ENCODE measurements at places on chromosomes 1 and 21.

- ATAC-seq, result no peak
Measured at GRCh38 chr1:21157054-21157453, 19.6 kb downstream of the EIF4G3 start.

- ATAC-seq, result no peak
Measured at GRCh38 chr1:67204298-67204980, 38.2 kb downstream of the IL23R start.

DNA sequence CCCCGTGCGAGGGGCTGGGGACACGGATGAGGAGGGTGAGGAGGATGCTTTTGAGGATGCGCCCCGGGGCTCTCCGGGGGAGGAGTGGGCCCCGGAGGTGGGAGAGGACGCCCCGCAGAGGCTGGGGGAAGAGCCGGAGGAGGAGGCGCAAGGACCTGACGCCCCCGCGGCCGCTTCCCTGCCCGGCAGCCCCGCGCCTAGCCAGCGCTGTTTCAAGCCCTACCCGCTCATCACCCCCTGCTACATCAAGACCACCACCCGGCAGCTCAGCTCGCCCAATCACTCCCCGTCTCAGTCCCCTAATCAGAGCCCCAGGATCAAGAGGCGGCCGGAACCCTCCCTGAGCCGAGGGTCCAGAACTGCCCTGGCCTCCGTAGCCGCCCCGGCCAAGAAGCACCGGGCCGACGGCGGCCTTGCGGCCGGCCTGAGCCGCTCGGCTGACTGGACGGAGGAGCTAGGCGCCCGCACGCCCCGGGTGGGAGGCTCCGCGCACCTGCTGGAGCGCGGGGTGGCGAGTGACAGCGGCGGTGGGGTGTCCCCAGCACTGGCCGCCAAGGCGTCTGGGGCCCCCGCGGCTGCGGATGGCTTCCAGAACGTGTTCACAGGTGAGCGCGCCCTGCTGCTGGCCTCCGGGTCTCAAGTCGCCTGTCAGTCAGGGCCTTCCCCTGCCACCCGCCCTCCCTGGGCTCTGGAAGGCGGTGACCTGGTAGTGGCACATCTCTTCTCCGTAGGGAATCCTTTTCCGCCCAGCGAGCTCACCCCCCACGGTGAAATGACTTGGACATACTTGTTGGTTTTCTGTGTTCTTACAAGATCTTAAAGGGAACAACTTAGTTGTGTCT lies 1.7 kb downstream of the FMN2 start:
- no peak for ATAC-seq

- ATAC-seq, result no peak
Measured at GRCh38 chr1:171172471-171172870, 12.6 kb upstream of the FMO2 start.

DNA sequence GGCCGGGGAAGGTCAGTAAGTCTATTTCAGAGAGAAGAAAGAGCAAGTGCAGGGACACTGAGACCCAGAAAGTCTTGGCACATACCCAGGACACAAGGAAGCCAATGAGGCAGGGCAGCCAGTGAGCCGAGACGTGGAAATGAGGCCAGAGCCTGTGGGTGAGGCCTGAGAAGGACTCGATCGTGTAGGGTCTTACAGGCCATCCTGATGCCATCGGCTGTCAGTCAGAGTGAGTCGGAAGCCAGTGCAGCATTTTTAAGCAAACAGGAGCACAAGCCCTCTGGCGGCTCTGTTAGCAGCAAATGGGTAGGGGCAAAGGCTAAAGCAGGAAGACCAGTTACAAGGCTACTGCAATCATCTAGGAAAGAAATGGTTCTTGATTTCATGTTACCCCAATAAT lies 6.1 kb upstream of the GJB3 start:
- ATAC-seq, result no peak

DNA sequence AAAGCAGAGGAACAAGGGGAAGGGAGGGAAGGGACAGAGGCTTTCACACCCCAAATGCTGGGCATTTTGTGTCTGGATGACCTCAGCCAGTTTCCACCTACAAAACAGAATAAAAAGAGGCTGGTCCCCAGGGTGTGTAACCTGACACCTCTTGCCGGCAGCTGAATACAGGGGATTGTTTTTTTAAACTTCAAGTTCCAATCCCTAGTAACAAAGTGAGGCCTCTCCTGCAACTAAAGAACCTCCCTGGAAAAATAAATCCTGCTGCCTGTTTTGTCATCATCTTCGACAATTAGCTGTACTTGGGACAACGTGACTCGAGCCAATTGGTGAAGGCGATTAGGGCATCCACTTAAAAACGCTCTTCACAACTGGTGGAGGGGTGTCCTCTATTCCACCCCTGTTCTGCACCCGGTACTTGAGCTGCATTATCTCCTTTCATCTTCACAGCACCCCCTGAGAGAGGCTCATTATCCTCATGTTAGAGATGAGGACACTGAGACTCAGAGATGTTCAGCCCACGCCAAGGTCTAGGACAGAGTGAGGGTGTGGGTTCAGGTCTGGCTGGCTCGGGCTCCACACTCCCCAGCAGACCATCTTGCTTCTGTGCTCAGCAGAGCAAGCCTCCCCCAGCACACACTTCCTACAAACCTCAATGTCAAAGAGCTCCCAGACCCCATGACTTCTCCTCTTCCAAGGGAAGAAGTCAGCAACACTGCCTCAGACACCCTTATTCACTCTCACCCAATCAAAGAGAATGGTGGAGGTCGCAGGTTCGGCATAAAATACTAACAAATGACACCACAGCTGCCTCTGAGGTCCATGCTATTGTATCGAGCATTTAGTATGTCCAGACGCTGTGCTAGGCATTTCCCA lies 15.2 kb downstream of the ITPKB start:
- ATAC-seq, result no peak

- no peak for ATAC-seq
Measured at GRCh38 chr1:63966016-63966415, 192.2 kb downstream of the ROR1 start.

GRCh38 chr1:214923278-214923915 lies 159.1 kb upstream of the KCNK2 start:
- ATAC-seq, result no peak

GRCh38 chr1:244030481-244031040 lies 20.5 kb upstream of the ZBTB18 start:
- ATAC-seq, result no peak

GRCh38 chr1:180933141-180933540 lies 20.4 kb downstream of the KIAA1614 start:
- ATAC-seq, result no peak

- no peak for ATAC-seq
Measured at GRCh38 chr1:69090752-69091151, 477.0 kb upstream of the LRRC7 start.

DNA sequence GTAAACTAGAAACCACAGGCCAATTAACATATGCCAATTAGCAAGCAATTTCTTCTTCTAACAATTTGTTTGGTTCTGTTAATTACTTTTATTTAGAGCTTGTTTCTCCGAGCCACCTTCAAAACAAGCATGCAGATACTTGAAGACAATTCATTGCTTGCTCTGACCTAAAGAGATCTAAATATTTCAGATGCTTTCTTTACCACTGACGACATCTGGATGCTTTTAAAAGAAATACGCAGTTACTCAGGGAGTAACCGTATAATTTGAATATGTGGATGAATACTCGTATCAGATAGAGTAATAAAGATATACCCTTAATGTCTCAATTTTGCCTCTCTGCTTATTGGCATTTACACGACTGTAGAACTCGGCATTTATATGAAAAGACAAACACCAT lies 390.0 kb downstream of the DISC1 start:
- no peak for ATAC-seq

DNA sequence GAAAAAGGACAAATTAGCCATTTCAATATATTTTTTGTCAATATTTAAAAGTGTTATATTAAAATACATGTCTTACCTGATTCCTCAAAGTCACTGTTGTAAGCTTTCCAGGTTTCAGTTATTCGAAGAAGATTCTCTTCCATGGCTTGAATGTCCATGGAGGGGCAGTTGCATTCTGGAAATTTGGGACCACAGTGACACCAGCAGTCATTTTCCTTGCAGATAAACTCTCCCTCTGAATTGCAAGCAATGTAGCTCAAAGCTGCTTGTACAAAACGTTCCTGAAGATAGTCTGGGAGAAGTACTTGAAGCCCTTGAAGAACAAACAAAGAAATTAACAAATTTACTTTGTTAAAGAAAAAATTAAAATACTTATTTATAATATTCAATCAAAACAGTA lies 251.7 kb downstream of the BRINP3 start:
- ATAC-seq, result no peak

GRCh38 chr1:184606786-184607185 lies 147.9 kb downstream of the EDEM3 start:
- no peak for ATAC-seq

DNA sequence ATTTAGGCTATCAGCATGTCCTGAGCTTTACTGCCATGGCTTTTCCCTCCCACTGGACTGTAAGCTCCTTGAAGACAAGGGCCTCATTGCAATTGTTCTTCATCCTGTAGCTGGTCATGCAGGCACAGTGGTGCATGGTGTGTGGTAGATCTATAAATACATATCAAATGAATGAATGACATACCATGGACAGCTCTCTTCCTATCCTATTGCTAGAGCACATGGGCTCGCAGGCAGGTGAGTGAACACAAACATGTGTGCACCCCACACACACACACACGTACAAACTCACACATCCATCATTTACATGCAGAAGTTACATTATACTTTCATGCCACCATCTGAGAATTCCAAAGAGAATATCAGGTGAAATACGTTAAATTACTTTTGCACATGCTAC lies 172.9 kb upstream of the RUNX1 start:
- ATAC-seq, result no peak

Data from stimulated activated memory B cell treated with anti-CD40 and anti-IgM and Interleukin-4, amounts not matched to agents 10 μg/mL and 1 μg/mL and 100 μg/mL, for 72 hours (primary cell).